Substantia nigra (tissue), 51 donors: ENCODE measurements at places on chromosomes 13 and 19.

DNA sequence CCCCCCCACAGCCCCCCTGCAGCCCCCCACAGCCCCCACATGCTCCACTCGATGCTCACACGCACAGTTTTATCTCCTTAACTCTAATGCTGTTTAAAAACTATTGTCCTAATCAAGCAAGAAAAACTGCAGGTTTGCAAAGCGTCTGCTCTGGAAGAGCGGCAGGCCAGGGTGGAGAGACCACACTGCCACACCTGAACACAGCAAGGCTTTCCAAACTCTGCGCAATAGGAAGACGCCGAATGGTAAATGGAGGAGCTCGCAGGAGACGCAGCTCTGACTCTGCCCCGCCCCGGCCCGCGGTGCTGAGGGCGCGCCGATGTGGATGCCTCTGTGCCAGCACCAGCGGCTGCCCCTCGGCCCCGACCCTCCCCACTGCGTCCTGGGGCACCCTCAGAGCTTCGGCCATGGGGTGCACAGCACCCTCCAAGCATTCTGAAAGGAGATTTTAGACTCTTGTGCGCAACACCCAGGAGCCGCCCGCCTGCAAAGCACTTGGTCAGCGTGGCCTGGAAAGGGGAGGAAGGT lies 32.4 kb downstream of the RASA3 start:
- DNase-seq, result no peak

GRCh38 chr13:47087841-47088240 lies 191.0 kb upstream of the HTR2A start:
- no peak for DNase-seq

DNA sequence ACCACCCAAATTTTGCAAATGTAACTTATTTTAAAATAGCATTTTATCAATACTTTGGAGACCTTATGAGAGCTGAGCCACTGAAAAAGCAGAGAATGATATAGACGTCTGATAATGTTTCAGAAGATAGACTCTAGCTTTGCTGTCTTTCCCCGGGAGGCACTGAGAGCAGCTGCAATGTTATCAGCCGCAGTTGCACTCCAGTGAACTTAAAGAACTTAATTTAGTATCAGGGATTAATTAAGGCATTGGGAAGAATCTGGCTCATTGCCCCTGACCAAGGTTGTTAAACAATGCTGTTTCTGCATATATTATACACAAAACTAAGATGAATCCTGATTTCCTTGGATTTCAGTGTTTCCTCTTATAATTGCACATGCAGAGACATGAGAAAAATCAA lies 75.7 kb upstream of the SGCG start:
- DNase-seq, result no peak

DNA sequence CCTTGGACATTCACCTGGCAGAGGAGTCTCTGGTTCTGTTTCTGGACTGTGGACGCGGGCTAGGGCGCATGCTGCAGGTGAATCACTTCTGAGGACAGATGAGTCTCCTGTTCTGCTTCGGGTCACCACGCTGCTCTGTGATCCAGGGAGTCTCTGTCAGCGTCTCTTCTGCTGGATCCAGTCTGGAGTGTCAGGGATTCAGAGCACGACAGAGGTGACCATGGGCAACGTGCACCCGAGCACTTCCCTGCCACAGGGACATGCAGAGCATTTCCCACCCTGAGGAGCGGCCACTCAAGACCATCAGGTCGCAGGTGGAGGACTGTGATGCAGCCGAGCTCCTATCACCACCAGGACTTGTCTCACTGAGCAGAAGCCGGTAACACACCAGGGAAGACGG lies 24.4 kb upstream of the LILRA2 start:
- no peak for DNase-seq

GRCh38 chr19:35015270-35015953 lies 14.9 kb upstream of the SCN1B start:
- no peak for DNase-seq

DNA sequence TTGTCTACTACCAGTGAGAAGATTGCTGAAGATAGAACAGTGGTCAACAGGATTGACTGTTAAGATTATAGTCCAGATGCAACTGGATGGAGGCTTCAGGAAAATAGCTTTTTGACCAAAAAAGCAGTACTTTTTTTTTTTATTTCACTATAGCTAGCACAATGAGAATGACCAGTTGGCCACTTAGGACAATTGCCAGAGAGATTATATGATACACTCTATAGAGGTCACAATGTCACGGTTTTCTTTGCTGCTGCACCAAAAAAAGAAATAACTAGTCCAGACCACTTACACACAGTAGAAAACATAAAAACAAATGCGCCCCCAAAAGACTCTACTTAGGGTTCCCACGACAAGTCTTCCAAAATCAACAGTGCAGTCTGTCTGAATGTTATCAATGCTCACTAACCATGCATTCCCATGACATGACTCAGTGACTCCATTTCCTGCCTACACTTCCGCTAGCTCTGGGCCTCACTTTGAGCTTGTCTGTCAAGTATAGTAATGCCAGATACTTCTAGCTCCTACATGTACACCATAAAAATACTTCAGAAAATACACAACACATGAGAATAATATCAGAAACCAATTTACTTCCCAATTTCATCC lies 209.1 kb upstream of the STARD13 start:
- DNase-seq, result no peak

DNA sequence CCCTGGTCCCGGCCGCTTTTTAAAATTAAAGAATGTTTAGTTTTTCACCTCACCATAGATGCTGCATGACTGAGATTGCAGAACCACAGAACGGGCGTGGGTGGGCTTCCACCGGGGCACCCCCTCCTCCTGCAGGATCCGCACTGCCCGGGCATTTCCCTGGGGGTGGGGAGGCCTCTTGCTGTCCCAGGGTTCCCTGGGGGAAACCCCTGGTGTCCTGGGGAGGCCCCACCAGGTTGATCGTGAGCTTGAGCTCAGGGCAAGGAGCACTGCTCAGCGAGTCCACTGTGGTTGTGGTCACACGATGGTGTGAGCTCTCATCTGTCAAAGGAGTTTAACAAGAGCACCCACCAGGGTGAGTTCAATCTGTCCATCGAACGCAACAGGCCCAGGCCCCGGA lies 11.4 kb upstream of the TCF3 start:
- DNase-seq, result no peak

- DNase-seq, result no peak
Observed at GRCh38 chr13:100533588-100534041, 55.0 kb downstream of the GGACT start.

GRCh38 chr13:40355126-40355724 lies 311.2 kb downstream of the FOXO1 start:
- DNase-seq, result no peak

DNA sequence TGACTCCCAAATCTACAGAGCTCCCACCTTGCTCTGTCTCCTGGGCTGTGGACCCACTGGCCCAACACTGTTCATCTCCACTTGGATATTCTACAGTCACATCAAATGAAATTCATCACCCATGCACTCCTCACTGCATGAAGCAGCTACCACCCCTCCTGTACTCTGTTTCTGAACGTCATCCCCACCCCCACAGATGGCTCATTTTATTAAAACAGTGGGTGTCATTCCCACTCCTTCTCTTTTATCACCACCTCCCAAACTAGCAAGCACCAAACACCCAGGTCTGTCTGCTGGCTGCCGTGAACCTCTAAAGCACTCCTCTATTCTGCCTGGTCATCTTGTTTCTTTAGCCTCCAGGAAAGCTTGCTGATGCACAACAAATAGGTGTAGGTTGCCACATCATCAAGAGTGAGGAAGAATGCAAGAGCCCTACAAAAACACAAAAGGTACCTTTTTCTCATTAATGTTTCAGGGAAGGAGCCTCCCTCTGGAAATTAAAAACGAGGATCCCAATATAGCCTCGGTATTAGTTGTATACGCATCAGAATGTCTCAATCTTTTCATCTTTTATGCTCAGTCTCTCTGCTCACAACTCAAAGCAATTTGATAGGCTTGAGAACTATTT lies 91.8 kb downstream of the MIPEP start:
- no peak for DNase-seq

GRCh38 chr13:19605161-19605955 lies 28.1 kb upstream of the MPHOSPH8 start:
- DNase-seq, result no peak

DNA sequence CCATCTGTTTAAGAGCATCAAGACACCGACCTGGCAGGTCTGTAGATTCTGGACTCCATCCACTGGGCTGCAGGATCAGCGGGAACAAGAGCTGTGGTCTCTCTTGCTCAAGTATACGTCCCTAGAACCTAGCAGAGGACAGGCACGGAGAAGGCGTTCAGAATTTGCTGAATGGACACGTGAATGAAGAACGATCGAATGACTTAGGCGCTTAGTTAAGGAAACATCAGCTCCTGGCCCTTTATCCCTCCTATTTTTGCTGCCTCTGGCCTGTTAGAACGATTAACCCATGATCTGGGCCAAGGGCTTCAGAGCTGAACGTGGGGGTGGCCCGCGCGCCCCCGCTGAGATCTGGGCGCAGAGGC lies 953 bp downstream of the DZIP1 start:
- no peak for DNase-seq

- DNase-seq, result no peak
Observed at GRCh38 chr19:37966662-37967231, 59.7 kb downstream of the SIPA1L3 start.

DNA sequence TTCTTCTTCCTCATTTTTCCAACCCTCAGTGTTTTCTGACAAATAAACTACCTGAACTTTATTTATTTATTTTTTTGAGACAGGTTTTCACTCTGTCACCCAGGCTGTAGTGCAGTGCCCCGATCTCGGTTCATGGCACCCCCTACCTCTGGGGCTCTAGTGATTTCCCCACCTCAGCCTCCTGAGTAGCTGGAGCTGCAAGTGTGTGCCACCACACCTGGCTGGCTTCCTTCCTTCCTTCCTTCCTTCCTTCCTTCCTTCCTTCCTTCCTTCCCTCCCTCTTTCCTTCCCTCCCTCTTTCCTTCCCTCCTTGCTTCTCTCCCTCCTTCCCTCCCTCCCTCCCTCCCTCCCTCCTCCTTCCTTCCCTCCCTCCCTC lies 32.3 kb downstream of the KCTD4 start:
- DNase-seq, result no peak

DNA sequence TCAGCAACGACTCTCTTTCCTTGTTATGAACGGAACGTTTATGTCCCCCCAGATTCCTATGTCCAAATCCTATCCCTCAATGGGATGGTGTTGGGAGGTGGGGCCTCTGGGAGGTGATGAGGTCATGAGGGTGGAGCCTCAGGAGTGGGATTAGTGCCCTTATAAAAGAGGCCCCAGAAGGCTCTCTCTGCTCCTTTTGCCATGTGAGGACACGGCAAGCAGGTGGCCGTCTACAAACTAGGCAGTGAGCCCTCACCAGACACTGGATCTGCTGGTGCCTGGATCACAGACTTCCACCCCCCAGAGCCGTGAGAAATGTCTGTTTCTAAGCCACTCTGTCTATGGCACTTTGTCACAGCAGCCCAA lies 53.2 kb downstream of the EPS15L1 start:
- no peak for DNase-seq

GRCh38 chr19:7153022-7153421 lies 83.5 kb downstream of the ZNF557 start:
- no peak for DNase-seq

DNA sequence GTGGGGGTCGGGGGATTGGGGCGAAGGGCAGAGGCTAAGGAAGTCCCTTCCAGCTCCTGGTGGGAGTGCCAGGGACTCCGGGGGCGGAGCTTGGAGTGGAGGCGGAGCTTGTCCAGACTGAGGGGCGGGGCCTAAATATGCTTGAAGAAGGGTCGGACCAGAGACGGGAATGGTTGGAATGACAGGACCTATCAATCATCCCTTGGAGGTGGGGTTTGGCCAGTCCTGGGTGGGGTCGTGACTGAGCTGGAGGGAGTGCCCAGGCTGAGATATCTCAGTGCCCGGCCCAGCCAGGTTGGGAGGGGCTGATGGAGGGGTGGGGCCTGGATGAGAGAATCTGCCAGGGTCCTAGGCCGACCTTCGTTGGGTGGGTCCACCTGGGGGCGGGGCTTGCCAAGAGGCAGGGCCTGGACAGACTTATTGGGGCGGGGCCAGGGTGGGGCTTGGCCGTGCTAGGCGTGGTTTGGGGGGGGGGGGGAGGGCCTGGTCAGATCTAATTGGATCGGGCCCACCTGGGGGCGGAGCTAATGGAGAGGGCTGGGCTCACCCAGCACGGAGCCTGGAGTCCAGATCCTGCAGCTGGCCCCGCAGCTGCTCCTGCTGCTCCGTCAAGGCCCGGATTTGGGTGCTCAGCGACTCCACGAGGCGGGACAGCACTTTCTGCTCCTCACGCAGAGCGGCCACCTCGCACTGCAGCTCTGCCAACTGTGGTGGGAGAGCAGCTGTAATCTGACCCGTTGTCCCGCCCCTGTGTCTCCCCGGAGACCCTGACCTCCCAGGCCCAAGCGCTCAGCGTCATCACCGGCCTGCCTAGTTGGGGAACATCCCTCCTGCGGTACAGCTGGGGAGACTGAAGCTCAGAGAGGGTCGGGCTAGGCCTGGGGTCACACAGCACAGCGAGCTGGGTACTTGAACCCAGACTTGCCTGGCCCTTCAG lies 2.6 kb upstream of the WIZ start:
- no peak for DNase-seq

- DNase-seq, result no peak
Observed at GRCh38 chr19:16112778-16113177, 1.1 kb downstream of the RAB8A start.

DNA sequence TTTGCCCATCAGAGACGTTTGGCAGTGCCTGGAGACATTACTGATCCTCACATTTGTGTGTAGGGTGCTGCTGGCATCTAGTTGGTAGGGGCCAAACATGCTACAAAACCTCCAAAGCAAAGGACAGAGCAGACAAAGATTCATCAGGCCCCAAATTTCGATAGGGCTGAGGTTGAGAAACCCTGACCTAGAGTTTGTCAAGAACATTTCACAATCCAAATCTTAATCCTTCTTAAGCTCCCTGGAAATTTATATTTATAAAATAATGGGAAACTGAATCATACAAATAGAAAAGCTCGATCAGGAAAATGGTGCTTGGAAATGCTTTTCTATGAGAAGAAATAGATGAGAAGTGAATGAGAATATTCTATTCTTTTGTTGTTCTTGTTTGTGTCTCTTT lies 273.6 kb downstream of the DCT start:
- DNase-seq, result no peak

DNA sequence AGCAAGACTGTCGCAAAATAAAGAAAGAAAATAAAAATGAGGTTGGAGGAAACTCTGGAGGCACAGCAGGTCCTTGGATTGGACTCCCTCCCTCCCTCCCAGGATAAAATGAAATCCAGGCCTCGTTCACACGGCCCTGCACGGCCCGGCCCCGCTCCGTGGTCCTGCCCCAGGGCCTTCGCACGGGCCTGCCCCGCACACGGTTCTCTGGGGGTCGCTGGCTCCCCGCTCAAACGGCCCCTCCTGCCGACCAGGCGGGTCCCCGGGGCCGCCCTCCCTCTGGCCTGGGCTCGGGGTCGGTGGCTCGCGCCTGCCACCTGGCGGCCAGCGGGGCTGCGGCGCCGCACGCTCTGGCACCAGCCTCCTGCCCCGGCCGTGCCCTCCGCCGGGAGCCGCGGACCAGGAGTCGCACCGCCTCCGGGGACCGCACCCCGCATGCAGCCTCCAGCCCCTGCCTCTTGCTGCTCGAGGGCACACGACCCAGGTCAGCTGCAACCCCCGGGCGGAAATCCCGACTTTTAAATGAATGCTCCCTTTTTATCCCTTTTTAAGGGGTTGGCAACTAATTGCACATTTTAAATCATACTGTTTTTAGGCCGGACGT lies 1.5 kb upstream of the WDR18 start:
- DNase-seq, result peak; percentile 48
